ENCODE measurements at places on chromosomes 11 and 22. TPM values are rescaled to one million over a fixed set of nuclear protein-coding genes. Genes with fewer than 3 reads are reported as not detected.

DNA sequence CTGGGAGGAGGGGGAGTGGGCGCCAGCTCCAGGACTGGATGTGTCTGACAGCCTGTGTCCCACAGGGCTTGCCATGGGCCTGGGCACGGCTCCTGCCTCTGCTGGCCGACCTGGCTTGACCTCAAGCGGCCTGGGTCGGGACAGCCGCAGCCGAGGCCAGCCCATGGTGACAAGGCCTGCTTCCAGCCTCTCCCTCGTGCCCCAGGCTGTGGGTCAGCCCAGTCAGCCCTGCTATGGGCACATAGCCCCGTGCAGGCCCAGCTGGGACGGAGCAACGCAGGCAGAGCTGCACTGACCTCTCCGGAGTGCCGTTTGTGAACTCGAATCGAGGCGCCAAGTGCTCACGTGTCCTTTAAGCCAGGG is 17.9 kb downstream of the OSBPL5 start:
- no peak for DNase-seq

DNA sequence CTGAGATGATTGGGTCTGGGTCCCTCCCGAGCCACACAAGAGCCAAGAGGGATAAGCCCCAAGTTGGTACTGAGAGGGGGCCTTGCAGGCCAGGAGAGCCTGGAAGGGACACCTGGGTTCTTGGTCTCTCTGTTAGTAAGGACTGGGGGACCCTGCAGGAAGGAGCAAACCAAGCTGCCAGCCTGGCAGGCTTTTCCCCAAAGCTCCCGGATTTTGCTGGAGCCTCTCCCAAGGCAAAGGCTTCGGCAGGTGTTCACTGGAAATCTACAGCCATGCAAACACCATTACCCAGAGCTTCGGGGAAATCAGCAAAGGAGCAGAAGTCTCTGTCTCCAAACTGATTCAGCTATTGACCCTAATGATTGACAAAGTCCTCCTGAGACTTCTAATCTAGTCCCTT is 527.9 kb downstream of the BUD13 start:
- no peak for DNase-seq

NEFH gene
- total RNA-seq, result 0.06 TPM

OR10G4 gene
- total RNA-seq, result 0.83 TPM

GRCh38 chr11:6992026-6992425 is 28.1 kb downstream of the ZNF214 start:
- DNase-seq, result no peak

- DNase-seq, result no peak
Measured at GRCh38 chr11:126332221-126332711, 23.2 kb upstream of the ST3GAL4 start.

DNA sequence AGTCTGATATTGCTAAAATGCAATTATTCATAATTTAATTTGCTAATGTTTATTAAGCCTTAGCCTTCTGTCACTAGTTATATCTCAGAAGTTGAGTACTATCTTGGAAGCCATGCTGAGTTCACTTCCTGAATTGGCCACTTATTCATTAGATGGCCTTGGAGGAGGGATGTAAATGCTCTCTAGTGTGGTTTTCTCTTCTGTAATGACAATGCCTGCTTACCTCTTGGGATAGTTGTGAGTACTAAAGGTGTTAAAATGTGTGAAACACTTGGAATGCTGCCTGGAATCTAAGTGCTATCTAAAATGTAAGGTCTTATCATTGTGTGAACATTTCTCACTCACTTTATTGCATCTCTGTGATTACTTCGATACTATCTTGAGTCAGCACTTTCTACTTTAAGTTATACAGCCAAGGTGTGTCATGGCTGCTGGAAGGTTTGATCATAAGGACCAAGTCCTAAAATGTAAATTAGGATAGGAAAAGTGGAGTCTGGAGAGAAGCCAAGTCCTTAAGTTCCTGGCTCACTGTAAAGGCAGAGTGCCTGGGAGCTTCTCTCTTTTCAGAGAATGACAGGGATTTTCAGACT is 12.4 kb downstream of the GLYATL2 start:
- DNase-seq, result no peak

DNA sequence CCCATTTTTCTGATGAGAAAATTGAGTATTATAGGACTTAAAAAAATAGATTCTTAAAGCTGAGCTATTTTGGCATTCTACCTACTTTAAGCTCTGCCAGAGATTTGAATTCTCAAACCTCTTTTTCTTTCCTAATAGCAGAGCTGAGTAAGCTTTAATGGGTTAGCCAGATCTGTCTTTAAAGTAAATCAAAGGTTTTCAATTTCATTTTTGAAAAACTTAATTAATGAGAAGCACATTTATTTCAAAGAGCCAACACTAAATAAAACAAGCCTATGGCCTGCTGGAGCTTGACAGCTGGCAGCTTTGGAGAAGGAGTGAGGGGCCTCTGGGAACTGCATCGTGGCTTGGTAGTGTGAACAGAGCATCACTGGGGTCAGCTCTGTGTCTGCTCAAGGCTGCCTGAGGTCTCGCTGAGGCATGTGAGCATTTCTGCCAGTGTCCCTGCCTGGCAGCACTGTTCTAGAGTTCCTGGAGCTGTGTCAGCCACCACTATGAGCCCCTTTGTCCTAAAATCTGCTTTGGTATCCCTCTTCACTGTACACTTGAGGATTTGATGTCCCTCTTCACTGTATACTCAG is 50.4 kb upstream of the PRSS23 start:
- DNase-seq, result no peak

DNA sequence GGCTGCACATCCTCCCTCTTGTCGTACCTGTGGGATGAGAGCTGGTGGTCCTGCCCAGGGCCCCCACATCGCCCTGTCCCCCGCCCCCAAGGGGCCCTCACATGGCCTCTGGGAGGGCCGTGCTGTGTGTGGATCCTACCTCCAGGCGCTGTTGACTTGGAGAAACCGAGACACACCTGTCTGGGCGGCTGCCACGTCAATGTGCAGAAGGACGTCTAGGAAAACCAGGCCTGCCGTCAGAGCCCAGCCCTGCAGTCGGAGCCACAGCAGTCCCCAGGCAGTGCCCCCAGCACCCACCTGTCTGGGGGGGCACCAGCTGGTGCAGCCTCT is 14.2 kb downstream of the ALG12 start:
- no peak for DNase-seq

Data from pancreas (tissue), 10 donors.